ENCODE measurements at places on chromosomes 7 and 10.

DNA sequence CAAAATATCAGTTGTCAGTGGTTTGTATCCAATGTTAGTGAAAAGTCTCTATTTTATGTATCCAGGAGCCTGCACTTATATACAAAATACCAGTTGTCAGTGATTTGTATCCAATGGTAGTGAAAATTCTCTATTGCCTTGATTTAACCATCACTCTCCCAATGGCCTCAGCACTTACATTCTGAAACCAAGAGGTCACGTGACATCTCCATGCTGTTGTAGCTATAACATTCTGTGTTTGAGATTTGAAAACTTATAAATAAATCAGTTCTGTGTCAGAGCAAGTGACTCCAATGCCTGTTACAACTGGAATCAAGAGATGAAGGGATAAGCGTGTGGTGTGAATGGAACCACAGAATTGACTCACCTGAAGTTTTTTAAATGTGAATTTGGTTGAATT, 30.6 kb upstream of the GATA3 start:
- H3K36me3 ChIP-seq: no peaks in the 10 kb centered on the region
- no peak overlapping the region for H3K4me3 ChIP-seq
- H3K4me1 ChIP-seq: peaks cover 7% of the 10 kb centered on the region
- peaks cover 39% of the 10 kb centered on the region for H3K27me3 ChIP-seq
- no peak for DNase-seq
- no peak overlapping the region for H3K27ac ChIP-seq

DNA sequence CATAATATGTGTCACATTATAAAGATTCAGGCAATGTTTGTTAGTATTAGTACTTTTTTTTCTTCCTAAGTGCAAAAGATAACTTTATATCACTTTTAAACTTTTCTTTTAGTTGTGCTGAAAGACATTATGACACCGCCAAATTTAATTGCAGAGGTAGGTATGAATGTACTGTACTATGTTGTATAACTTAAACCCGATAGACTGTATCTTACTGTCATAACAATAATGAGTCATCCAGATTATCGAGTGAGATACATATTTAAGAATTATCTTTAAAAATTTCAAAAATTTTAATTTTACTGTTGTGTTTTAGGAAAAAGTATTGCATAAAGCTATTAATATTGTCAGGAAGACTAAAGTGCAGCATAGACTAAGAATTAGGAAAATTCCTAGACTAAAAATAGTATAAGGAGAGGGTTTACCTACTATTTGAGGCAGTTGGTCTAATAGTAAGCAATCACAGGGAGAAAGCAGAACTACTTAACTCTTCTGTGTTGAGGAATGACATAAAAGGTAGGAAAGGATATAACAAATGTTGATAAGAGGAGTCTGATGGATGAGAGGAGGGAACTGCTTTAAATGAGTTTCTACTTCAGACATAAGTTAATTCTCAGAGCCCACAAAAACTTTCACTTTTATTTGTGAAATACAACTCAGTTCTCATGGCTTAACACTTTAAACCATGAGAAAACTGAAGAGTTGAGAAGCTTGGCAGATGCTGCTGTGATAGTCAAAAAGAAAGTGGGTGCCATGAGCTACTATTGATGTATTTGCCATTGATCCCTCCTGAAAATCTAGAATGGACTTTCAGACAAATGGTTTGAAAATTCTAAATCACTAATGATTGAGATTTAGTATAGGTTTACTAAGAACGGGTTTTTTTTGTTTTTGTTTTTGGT, 67.8 kb downstream of the PTEN start:
- no peak overlapping the region for H3K27ac ChIP-seq
- H3K4me1 ChIP-seq: peaks cover 51% of the 10 kb centered on the region
- H3K36me3 ChIP-seq: peaks cover 45% of the 10 kb centered on the region
- H3K4me3 ChIP-seq: no peak overlapping the region
- no peaks in the 10 kb centered on the region for H3K27me3 ChIP-seq

GRCh38 chr7:33089142-33089541, 20.1 kb downstream of the RP9 start:
- no peak for DNase-seq
- no peaks in the 10 kb centered on the region for H3K4me1 ChIP-seq
- no peaks in the 10 kb centered on the region for H3K36me3 ChIP-seq
- no peak overlapping the region for H3K4me3 ChIP-seq
- H3K27ac ChIP-seq: no peak overlapping the region
- no peaks in the 10 kb centered on the region for H3K27me3 ChIP-seq

DNA sequence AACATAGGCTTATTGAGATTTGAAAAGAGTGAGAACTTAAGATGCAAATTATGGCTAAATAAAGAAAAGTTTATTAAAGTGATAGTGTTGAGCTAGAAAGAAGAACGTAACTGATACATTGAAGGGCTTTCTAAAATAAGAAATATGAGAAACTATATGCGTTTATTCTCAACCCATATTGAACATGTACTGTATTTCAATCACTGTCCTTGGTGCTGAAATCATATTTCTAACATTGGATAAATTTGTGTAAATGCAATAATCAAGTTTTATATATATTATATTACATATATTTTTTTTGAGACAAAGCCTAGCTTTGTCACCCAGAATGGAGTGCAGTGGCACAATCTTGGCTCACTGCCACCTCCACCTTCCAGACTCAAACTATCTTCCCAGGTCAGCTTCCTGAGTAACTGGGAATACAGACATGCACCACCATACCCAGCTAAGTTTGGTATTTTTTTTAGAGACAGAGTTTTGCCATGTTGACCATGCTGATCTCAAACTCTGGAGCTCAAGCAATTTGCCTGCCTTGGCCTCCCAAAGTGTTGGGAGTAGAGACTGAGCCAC, 1065.8 kb downstream of the REEP3 start:
- H3K36me3 ChIP-seq: no peaks in the 10 kb centered on the region
- H3K27me3 ChIP-seq: no peaks in the 10 kb centered on the region
- DNase-seq: no peak
- H3K27ac ChIP-seq: no peak overlapping the region
- no peak overlapping the region for H3K4me3 ChIP-seq

GRCh38 chr10:100888957-100889356, 23.8 kb upstream of the SLF2 start:
- H3K4me3 ChIP-seq: no peak overlapping the region
- H3K27me3 ChIP-seq: peaks cover 18% of the 10 kb centered on the region
- no peak for DNase-seq
- no peaks in the 10 kb centered on the region for H3K4me1 ChIP-seq
- H3K36me3 ChIP-seq: no peaks in the 10 kb centered on the region

GRCh38 chr10:70575874-70576802, 26.4 kb downstream of the PRF1 start:
- peaks cover 47% of the 10 kb centered on the region for H3K4me1 ChIP-seq
- no peak for DNase-seq
- peak overlapping the region; percentile 51 for H3K27ac ChIP-seq
- H3K4me3 ChIP-seq: no peak overlapping the region
- H3K36me3 ChIP-seq: peaks cover 2% of the 10 kb centered on the region

GRCh38 chr7:139330333-139331030, 10.7 kb upstream of the FMC1 start:
- no peaks in the 10 kb centered on the region for H3K36me3 ChIP-seq
- peak overlapping the region; percentile 66 for H3K27ac ChIP-seq
- H3K4me3 ChIP-seq: no peak overlapping the region
- DNase-seq: no peak

DNA sequence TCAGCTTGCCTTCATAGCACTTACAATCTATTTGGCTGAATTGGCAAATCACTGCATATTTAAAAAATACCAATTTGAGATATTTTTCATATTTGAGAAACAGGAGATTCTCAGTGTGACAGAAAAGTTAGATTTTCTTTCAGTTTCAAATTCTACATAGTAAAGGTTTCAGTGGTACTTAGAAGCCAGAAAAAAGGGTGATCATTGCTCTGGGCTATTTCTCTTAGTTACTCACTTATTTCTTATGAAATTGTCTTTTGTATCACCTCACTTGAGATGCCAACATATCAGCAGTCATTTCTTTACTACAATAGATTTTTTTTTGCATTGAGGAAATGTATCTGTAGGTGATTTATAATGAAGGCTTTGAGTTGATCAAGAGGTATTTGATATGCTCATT, 478.2 kb downstream of the GATA3 start:
- H3K36me3 ChIP-seq: no peaks in the 10 kb centered on the region
- H3K4me3 ChIP-seq: no peak overlapping the region
- no peaks in the 10 kb centered on the region for H3K27me3 ChIP-seq
- DNase-seq: no peak

GRCh38 chr7:115676080-115676479, 354.5 kb downstream of the TFEC start:
- H3K27ac ChIP-seq: no peak overlapping the region
- DNase-seq: no peak
- no peaks in the 10 kb centered on the region for H3K4me1 ChIP-seq
- H3K4me3 ChIP-seq: no peak overlapping the region

- H3K27ac ChIP-seq: peak overlapping the region; percentile 19
- H3K36me3 ChIP-seq: peaks cover 5% of the 10 kb centered on the region
- H3K27me3 ChIP-seq: no peaks in the 10 kb centered on the region
- H3K4me1 ChIP-seq: peaks cover 63% of the 10 kb centered on the region
- DNase-seq: no peak
These were observed 20.6 kb upstream of the PDCD4 start for GRCh38 chr10:110851020-110851612.

GRCh38 chr7:146670532-146670931, 553.9 kb downstream of the CNTNAP2 start:
- no peak for DNase-seq
- H3K36me3 ChIP-seq: no peaks in the 10 kb centered on the region
- H3K4me3 ChIP-seq: no peak overlapping the region
- no peaks in the 10 kb centered on the region for H3K4me1 ChIP-seq
- no peaks in the 10 kb centered on the region for H3K27me3 ChIP-seq

GRCh38 chr10:15202639-15203038, 34.1 kb upstream of the NMT2 start:
- no peak overlapping the region for H3K4me3 ChIP-seq
- no peak for DNase-seq
- H3K27me3 ChIP-seq: no peaks in the 10 kb centered on the region
- H3K4me1 ChIP-seq: peaks cover 43% of the 10 kb centered on the region
- peak overlapping the region; percentile 68 for H3K27ac ChIP-seq
- peaks cover 2% of the 10 kb centered on the region for H3K36me3 ChIP-seq

GRCh38 chr7:118080947-118081346, 103.0 kb upstream of the LSM8 start:
- no peak overlapping the region for H3K4me3 ChIP-seq
- peak; percentile 53 for DNase-seq
- H3K27me3 ChIP-seq: peaks cover 22% of the 10 kb centered on the region
- H3K27ac ChIP-seq: no peak overlapping the region

DNA sequence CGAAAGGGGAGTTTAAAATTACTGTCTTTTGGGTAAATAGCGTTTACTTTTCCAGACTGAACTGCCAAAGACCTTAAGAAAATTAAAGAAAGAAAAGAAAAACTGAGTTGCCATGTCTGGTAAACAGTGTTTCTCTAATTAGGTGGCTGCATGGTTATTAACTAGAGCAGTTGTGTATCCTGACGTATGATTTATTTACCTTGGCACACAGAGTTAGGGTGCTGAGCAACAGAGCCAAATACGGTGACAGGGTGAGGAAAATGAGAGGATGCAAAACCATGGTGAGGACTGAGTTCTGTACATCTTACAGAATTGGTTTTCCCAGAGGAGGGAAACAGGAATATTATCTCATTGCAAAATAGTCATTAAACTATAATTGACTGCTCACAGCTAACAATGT, 546.4 kb upstream of the FZD8 start:
- H3K27me3 ChIP-seq: no peaks in the 10 kb centered on the region
- no peak for DNase-seq
- H3K27ac ChIP-seq: no peak overlapping the region
- no peaks in the 10 kb centered on the region for H3K4me1 ChIP-seq

GRCh38 chr10:2106641-2107040, 369.3 kb upstream of the ADARB2 start:
- H3K4me3 ChIP-seq: no peak overlapping the region
- no peak for DNase-seq
- H3K27ac ChIP-seq: no peak overlapping the region
- no peaks in the 10 kb centered on the region for H3K27me3 ChIP-seq
- no peaks in the 10 kb centered on the region for H3K4me1 ChIP-seq

GRCh38 chr10:16724509-16724908, 92.7 kb downstream of the RSU1 start:
- H3K4me3 ChIP-seq: no peak overlapping the region
- H3K27me3 ChIP-seq: no peaks in the 10 kb centered on the region

DNA sequence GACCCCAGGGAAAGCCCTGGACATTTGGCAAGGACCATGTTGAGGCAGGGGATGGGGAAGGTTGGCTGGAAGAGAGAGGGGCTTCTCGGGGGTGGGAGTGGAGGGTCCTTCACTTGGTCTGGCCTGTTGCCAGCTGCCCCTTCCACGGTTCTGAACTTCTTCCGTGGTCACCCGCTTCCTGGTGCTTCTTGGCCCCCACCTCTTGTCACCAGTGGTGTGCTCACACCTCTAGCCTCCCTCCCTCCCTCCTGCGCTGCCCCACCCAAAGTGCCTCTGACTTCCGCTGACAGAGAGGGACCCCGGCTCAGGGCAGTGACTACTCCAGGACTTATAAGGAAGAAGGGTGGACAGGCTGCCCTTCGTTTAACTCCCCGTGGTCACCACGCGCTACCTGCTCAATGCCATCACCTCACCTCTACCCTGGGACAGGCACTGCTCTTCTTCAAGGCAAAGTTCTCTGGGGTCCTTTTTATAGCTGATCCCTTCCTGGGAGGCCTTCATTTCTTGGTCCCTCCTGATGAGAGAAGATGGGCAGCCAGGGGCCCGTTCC, at the start of gene MUC12:
TSS of gene MUC12 (plus strand) at position 500 of the 550 bp plus-strand sequence. CDS start 58 bp downstream, outside the sequence.
- peaks cover 10% of the 10 kb centered on the region for H3K4me1 ChIP-seq
- H3K27ac ChIP-seq: no peak within 1 kb of the TSS
- DNase-seq: no peak
- no peaks in the 10 kb centered on the region for H3K36me3 ChIP-seq

- no peaks in the 10 kb centered on the region for H3K27me3 ChIP-seq
- no peak overlapping the region for H3K27ac ChIP-seq
- no peaks in the 10 kb centered on the region for H3K4me1 ChIP-seq
- no peaks in the 10 kb centered on the region for H3K36me3 ChIP-seq
These were observed 85.2 kb downstream of the ADARB2 start for GRCh38 chr10:1652151-1652550.

DNA sequence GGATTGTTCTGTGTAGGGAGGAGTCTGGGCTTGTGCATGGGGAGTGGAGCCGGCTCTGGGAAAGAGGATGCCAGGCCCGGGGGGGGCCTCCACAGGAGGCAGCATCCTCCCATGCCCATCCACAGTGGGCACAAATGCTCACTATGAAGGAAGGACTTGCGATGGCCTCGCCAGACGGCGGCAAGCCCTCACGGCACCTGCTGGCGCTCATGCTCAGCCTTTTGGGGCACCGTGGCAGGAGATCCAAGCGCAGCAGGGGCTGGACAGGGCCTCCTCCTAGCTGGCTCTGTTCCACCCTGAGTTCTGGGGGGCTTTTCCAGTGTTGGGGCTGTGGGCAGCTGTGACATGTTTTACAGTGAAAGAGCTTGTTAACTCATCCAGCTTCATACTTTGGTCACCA, 15.2 kb downstream of the MDH2 start:
- no peak for DNase-seq
- H3K36me3 ChIP-seq: peaks cover 34% of the 10 kb centered on the region
- no peak overlapping the region for H3K4me3 ChIP-seq
- H3K27me3 ChIP-seq: no peaks in the 10 kb centered on the region
- no peak overlapping the region for H3K27ac ChIP-seq

GRCh38 chr7:50805447-50806125, 22.9 kb upstream of the GRB10 start:
- peak; percentile 37 for DNase-seq
- no peak overlapping the region for H3K4me3 ChIP-seq
- no peaks in the 10 kb centered on the region for H3K36me3 ChIP-seq
- H3K4me1 ChIP-seq: peaks cover 12% of the 10 kb centered on the region
- no peak overlapping the region for H3K27ac ChIP-seq
- peaks cover 13% of the 10 kb centered on the region for H3K27me3 ChIP-seq
